ENCODE measurements at places on chromosomes 2 and 18.

GRCh38 chr2:65049010-65049639 is 7.1 kb upstream of the CEP68 start:
- no peak for DNase-seq

GRCh38 chr2:227696990-227697679 is 20.7 kb downstream of the SLC19A3 start:
- DNase-seq = no peak

- no peak for DNase-seq
Observed at GRCh38 chr18:63071701-63072141, 247.8 kb downstream of the BCL2 start.

DNA sequence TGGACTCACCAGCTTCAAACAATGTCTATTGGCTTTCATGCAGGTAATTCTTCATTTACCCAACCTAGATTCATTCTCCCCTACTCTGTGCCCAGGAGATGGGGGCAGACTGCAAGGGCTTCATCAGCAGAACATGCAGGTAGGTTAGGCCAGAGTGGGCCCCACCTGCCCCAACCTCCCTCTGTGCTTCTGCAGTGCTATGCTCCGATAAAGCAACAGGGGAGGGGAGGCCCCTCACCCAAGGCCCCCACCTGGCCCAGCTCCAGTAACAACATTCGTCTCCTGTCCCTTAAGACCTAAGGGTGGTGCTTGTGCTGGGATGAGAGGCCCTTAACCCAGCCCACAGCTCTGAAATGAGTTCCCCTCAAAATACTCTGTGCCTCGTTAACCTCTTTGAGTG is 16.7 kb upstream of the GYPC start:
- no peak for DNase-seq

DNA sequence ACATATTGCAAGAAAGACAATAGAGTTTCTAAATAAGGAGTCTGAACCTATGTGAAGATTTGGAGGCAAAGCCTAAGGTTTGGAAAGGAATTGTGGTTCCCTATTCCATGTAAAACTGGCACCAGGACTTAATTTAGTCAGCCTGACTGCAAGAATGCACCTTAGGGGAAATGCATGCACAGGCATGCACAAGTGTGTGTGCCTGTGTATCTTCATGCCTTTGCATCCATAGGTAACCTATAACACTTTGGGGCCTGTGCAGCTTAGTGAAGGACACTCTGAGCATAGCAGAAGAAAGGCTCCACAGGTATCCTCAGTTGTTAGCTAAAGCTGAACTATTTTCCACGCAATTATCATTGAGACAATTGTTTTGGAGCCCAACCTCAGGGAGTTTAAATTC is 73.4 kb downstream of the RPRM start:
- no peak for DNase-seq

DNA sequence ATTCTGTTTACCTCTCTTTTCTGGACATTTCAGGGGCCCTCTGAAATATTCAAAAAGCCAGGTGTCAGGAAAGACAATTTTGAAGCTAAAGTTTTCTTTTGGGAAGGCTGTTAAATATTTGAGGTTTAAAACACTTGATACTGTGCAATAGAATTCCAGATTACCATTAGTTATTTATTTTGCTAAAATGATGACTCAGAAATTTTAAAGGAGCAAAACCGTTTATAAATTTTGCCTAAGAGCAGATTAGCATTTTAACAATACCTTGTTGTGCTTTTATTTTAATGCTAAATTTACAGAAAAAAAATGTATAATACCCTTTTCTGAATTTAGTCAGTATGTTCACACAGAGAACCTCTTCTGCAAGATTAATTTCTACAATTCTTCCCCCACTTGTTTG is 1159.9 kb downstream of the DSC3 start:
- no peak for DNase-seq

All from NCI-H774 (cell line).